ENCODE measurements at places on chromosomes 11 and 22. TPM values are rescaled to one million over a fixed set of nuclear protein-coding genes. Genes with fewer than 3 reads are reported as not detected.

DNA sequence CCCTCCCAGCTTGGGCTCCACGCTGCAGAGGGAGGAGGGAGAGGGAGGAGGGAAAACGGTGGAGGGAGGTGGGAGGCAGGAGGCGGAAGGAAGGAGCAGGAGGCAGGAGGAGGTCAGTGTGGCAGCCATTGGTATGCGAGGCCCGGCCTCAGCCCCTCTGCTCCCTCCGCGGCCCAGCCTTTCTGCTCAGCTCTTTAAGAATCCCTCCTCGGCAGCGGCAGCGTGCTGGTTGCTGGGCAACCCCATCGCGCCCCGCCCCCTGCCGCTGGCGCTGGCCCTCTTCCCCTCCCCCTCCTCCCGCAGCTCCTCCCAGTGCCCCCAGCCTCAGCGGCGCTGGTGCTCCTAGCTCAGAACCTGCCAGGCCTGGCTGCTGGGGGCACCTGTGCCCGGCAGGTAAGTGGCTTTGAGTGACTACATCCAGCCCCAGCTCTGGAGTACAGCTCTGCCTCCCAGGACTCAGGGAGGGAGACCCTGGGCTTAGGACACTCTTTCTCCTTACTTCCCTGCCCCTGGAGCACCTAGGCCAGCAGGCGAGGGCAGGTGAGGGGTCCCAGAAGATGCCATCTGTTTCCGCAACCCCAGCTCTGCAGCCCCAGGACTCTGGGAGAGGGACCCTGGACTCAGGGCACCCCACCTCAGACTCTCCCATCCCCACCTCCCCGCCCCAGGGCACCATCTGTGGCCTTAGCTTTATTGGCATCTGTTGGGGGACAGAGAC, 7.2 kb upstream of the FLRT1 start:
- DNase-seq = peak; percentile 70

DNA sequence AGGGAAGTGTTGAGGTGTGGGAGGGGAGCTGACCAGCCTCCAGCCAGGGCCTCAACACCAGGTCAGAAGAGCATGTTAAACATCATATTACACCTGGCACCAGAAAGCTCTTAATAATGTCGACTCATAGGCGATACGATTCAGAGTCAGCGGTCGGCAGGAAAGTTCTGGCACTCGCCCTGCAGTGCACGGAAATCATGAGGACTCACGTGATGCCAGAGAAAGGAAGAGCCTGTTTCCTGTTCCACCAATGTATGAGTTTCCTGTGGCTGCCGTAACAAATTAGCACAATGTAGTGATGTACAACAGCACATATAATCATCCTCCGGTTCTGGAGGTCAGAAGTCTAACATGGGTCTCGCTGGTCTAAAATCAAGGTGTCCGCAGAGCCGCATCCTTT, 198.8 kb downstream of the BARX2 start:
- DNase-seq = no peak

DNA sequence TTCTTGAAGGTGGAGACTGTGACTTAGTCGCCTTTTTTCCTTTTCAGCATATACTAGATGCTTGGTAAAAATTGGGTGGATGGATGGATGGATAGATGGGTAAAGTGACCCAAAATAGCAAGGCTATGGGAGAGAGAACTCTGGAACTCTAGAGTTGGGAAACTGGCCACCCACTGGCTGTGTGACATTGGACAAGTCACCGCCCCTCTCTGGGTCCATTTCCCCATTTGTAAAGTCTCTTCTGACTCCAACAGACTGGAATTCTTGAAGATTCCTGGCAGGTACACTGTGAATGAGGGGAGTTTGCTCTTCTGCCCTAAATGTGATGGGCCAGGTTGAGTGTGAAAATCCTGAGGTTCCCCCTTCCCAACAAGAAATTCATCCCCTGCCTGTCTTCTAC, 8.0 kb downstream of the TKFC start:
- DNase-seq = no peak

- peak; percentile 59 for DNase-seq
These were observed 1.1 kb downstream of the EIF4G2 start for GRCh38 chr11:10807493-10808234.

The KCNJ5 gene
- total RNA-seq = 0.56 TPM

The CYP2D6 gene
- total RNA-seq = 0.73 TPM

GRCh38 chr22:48581796-48582469, 1245.7 kb downstream of the BRD1 start:
- no peak for DNase-seq

- DNase-seq = no peak
These were observed 80.5 kb upstream of the GDPD4 start for GRCh38 chr11:77381729-77382665.

GRCh38 chr11:11045156-11045930, 187.5 kb upstream of the ZBED5 start:
- DNase-seq = no peak

GRCh38 chr11:60348116-60348515, 21.1 kb downstream of the MS4A6E start:
- no peak for DNase-seq

GRCh38 chr11:25993016-25993415, 338.9 kb upstream of the ANO3 start:
- no peak for DNase-seq

The KIRREL3 gene
- total RNA-seq = 0.78 TPM

The CD3G gene
- 4.3 TPM for total RNA-seq

The OR2D2 gene
- total RNA-seq = not detected

Data from thyroid gland (tissue), 4 donors.